ENCODE measurements at places on chromosomes 12 and 14.

GRCh38 chr12:104514092-104514810 is 57.5 kb downstream of the CHST11 start:
- no peaks in the 10 kb centered on the region for H3K36me3 ChIP-seq
- H3K27ac ChIP-seq, result no peak overlapping the region
- no peak for DNase-seq
- H3K27me3 ChIP-seq, result no peaks in the 10 kb centered on the region
- peaks cover 8% of the 10 kb centered on the region for H3K4me1 ChIP-seq

DNA sequence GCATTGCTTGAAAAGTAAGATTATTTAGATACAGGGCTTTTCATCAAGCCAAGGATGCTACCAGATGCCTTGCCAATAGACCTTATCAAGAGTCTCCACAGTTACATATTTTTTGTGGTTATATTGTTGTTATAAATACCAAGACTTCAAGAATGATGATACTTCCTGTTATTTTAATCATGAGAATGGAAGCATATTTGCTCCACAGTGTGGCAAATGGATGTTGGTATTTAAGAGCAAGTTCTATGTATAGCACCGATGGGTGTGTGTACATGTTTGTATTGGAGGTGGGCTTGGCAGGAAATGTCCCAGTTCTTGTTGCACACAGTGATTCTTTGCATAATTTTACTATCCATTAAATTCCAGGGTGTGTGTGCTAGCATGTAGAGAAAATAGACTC is 4.4 kb upstream of the NID2 start:
- no peaks in the 10 kb centered on the region for H3K4me1 ChIP-seq
- no peak overlapping the region for H3K27ac ChIP-seq
- no peaks in the 10 kb centered on the region for H3K27me3 ChIP-seq
- H3K4me3 ChIP-seq, result no peak overlapping the region
- DNase-seq, result no peak

- DNase-seq, result no peak
- no peak overlapping the region for H3K4me3 ChIP-seq
- H3K36me3 ChIP-seq, result no peaks in the 10 kb centered on the region
- no peak overlapping the region for H3K27ac ChIP-seq
- no peaks in the 10 kb centered on the region for H3K4me1 ChIP-seq
Measured at GRCh38 chr12:105721051-105721825, 390.7 kb downstream of the C12orf75 start.

GRCh38 chr14:96597680-96598079 is 95.5 kb downstream of the PAPOLA start:
- no peaks in the 10 kb centered on the region for H3K36me3 ChIP-seq
- H3K4me1 ChIP-seq, result peaks cover 5% of the 10 kb centered on the region
- no peak overlapping the region for H3K27ac ChIP-seq
- no peak overlapping the region for H3K4me3 ChIP-seq
- H3K27me3 ChIP-seq, result peaks cover 1% of the 10 kb centered on the region

GRCh38 chr12:100672075-100672592 is 98.7 kb downstream of the GAS2L3 start:
- H3K36me3 ChIP-seq, result no peaks in the 10 kb centered on the region
- H3K27ac ChIP-seq, result no peak overlapping the region
- H3K27me3 ChIP-seq, result no peaks in the 10 kb centered on the region
- no peaks in the 10 kb centered on the region for H3K4me1 ChIP-seq
- H3K4me3 ChIP-seq, result no peak overlapping the region

- peak overlapping the region; percentile 67 for H3K27ac ChIP-seq
- peak overlapping the region; percentile 24 for H3K4me3 ChIP-seq
- DNase-seq, result peak; percentile 88
- no peaks in the 10 kb centered on the region for H3K36me3 ChIP-seq
- H3K27me3 ChIP-seq, result peaks cover 66% of the 10 kb centered on the region
Measured at GRCh38 chr12:49962861-49963765, 1.4 kb downstream of the AQP5 start.

DNA sequence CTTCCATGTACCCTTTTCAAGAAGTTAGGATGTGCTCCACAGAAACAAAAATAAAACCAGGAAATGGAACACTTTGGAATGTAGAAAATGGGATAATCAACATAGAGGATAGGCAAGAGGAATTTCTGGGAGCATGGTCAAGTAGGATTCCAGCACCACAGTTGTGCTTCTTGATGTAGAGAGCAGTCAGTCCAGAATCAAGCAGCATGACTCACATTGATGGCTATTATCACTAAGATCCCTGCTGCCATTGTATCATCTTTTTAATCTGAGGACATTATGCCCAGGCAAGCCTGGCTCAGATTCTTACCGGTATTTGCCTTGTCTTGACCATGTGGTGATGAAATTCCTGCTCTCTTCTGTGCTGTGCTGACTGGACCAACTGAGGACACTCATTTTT is 5.7 kb downstream of the ETFRF1 start:
- no peak overlapping the region for H3K4me3 ChIP-seq
- H3K27ac ChIP-seq, result no peak overlapping the region
- peaks cover 4% of the 10 kb centered on the region for H3K36me3 ChIP-seq
- H3K4me1 ChIP-seq, result peaks cover 13% of the 10 kb centered on the region

GRCh38 chr12:109606320-109607028 is 32.9 kb downstream of the MVK start:
- DNase-seq, result peak; percentile 76
- H3K36me3 ChIP-seq, result no peaks in the 10 kb centered on the region
- H3K27me3 ChIP-seq, result no peaks in the 10 kb centered on the region
- H3K27ac ChIP-seq, result no peak overlapping the region
- peaks cover 9% of the 10 kb centered on the region for H3K4me1 ChIP-seq

DNA sequence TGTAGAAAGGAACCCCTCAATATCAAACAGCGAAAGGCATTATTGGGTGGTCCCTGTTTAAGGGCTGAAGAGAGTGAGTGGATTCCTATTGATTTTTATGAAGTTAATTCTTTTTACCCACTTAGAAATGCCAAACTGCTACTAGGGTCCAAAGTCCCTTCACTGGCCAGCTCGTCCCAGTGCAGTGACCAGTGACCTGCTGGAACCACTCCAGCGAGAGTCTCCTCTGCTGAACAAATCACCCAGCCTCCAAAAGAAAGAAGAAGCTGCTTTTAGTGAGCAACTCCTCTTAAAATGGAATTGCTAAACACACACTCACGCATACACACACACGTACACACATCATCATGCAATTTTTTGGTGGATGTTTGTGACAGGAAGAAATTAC is 198.2 kb upstream of the PLEKHG7 start:
- DNase-seq, result peak; percentile 69
- H3K27ac ChIP-seq, result peak overlapping the region; percentile 47
- no peaks in the 10 kb centered on the region for H3K36me3 ChIP-seq
- no peak overlapping the region for H3K4me3 ChIP-seq

GRCh38 chr12:169528-170370 is 44.2 kb downstream of the SLC6A12 start:
- H3K27me3 ChIP-seq, result peaks cover 57% of the 10 kb centered on the region
- H3K27ac ChIP-seq, result no peak overlapping the region
- no peak overlapping the region for H3K4me3 ChIP-seq
- peaks cover 7% of the 10 kb centered on the region for H3K4me1 ChIP-seq

GRCh38 chr12:53510181-53510812 is 3.0 kb upstream of the NPFF start:
- H3K4me3 ChIP-seq, result no peak overlapping the region
- no peaks in the 10 kb centered on the region for H3K27me3 ChIP-seq
- peaks cover 79% of the 10 kb centered on the region for H3K36me3 ChIP-seq
- H3K27ac ChIP-seq, result no peak overlapping the region
- no peak for DNase-seq

DNA sequence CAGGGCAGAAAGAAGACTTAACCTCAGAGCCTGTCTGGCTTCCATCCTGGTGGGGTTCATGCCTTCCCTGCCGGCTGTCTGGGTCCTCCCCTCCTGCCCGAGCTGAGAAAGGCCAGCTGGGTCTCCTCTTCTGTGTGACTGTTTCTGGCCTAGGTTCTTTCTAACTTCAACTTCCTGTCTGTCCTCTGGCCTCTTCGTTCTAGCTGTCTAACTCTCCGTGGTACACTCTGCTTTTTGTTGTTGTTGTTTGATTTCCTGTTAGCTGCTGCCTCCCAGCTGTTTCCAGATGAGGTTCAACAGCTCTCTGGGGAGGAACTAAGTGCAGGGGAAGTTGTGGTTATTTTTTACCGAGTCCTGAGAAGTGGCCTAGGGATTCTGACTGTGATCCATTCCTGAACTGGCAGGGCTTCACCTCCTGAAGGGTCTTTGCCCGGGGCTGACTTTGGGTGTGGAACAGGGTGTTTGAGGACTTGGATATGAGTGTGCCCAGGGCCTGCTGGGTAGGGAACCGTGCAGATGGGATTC is 3.2 kb downstream of the MLXIP start:
- no peaks in the 10 kb centered on the region for H3K27me3 ChIP-seq
- peak overlapping the region; percentile 91 for H3K4me3 ChIP-seq
- peaks cover 65% of the 10 kb centered on the region for H3K4me1 ChIP-seq

GRCh38 chr12:111819191-111820158 is 22.6 kb upstream of the MAPKAPK5 start:
- no peak overlapping the region for H3K4me3 ChIP-seq
- peaks cover 22% of the 10 kb centered on the region for H3K4me1 ChIP-seq
- H3K27me3 ChIP-seq, result no peaks in the 10 kb centered on the region
- no peak for DNase-seq
- no peak overlapping the region for H3K27ac ChIP-seq

DNA sequence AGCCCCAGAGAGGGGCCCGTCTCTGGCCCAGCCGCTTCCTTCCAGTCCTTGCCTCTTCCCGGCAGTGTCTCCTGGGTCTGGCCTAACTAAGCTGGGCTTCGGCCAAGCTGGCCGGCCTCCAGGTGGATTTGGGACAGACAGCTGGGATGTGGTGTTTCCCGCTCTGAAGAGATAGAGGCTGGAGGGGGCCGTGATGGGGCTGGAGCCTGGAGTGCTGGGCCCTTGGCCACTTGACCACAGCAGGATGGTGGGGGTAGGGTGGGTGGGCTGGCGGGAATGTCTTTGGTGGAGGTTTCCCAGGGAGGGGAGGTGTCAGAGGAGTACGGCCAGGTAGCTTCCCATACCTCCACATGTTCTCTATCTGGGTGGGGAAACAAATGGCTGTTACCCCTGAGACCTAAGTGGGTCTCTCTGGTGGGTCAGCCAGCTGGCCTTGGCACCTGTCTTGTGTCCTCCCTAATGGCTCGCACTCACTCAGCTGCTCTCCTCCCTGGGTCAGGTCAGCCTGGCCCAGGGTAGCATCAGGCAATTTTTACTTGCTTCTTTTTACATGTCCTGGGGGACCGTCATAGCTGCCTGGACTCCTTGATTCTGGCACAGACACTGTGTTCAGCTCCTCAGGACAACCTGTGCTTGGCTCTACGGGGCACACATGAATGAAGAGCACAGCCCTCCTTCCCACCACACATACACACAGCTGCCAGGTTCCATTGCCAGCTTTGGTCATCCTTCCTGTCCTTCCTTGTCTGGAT is 19.8 kb upstream of the PGF start:
- H3K4me3 ChIP-seq, result no peak overlapping the region
- no peak overlapping the region for H3K27ac ChIP-seq
- DNase-seq, result no peak

- no peaks in the 10 kb centered on the region for H3K36me3 ChIP-seq
- H3K4me3 ChIP-seq, result no peak overlapping the region
- H3K27ac ChIP-seq, result no peak overlapping the region
- DNase-seq, result no peak
- H3K27me3 ChIP-seq, result no peaks in the 10 kb centered on the region
- no peaks in the 10 kb centered on the region for H3K4me1 ChIP-seq
Measured at GRCh38 chr12:71727958-71728357, 26.7 kb upstream of the RAB21 start.

DNA sequence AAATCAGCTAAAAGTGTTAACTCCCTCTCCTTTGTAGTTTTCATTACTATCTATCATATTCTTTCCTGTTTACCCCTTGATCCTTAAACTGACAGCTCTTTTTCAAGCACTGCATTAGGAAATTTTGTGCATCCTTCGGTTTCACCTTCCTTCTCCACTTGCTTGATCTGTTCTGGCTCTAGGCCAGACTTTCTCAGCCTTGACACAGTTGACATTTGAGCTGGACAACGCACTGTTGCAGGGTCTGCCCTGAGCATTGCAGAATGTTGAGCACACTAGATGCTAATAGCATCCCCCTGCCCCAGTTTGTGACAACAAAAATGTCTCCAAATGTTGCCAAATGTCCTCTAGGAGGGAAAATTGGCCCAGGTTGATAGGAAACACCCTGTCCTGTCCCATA is 75.4 kb upstream of the KCNJ8 start:
- H3K4me3 ChIP-seq, result no peak overlapping the region
- no peaks in the 10 kb centered on the region for H3K36me3 ChIP-seq
- H3K27me3 ChIP-seq, result no peaks in the 10 kb centered on the region

- peaks cover 17% of the 10 kb centered on the region for H3K4me1 ChIP-seq
- H3K36me3 ChIP-seq, result no peaks in the 10 kb centered on the region
- H3K4me3 ChIP-seq, result no peak overlapping the region
- DNase-seq, result peak; percentile 35
- no peak overlapping the region for H3K27ac ChIP-seq
- H3K27me3 ChIP-seq, result no peaks in the 10 kb centered on the region
Measured at GRCh38 chr12:614411-614970, 48.8 kb downstream of the NINJ2 start.

- no peaks in the 10 kb centered on the region for H3K36me3 ChIP-seq
- no peak overlapping the region for H3K4me3 ChIP-seq
- no peaks in the 10 kb centered on the region for H3K4me1 ChIP-seq
- H3K27ac ChIP-seq, result no peak overlapping the region
Measured at GRCh38 chr12:60205500-60205899, 609.7 kb downstream of the SLC16A7 start.

All from stomach (tissue), 19 donors.